GM23248 (cell line): ENCODE measurements at places on chromosomes 13 and 19.

GRCh38 chr19:7447648-7448047 is 41.2 kb downstream of the PEX11G start:
- no peak for DNase-seq

DNA sequence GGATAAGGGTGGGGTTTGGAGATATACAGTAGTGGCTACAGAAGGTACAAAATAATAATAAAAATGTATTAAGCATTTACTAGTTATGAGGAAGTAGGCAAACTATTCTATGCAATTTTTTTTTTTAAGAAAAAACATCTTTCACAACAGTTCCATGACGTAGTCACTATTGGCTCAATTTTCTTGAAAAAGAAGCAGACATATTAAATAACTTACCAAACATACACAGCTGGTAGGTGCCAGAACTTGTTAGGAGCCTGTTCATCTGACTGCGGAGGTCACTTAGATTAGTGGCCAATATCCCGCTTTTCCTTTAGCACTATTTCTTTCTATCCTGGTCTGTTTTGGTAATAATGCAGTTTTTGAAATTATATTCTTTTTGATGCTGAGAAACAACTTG is 593.5 kb downstream of the KCTD12 start:
- DNase-seq: peak; percentile 13

DNA sequence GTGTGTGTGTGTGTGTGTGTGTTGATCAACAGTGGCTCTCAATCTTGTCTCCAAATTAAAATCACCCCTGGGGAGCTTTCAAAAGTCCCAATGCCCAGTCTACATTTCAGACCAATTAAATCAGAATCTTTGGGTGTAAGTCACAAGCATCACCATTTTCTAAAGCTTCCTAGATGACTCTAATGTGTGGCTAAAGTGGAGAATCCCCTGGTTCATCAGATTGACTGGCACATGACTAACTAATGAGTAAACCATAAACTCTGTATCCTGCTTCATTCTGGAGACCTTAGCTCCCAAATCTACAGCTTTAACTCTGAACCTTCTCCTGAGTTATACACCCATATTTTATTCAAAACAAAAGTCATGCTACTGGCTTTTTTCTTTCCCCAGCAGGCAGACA is 131.3 kb downstream of the SUCLA2 start:
- no peak for DNase-seq

DNA sequence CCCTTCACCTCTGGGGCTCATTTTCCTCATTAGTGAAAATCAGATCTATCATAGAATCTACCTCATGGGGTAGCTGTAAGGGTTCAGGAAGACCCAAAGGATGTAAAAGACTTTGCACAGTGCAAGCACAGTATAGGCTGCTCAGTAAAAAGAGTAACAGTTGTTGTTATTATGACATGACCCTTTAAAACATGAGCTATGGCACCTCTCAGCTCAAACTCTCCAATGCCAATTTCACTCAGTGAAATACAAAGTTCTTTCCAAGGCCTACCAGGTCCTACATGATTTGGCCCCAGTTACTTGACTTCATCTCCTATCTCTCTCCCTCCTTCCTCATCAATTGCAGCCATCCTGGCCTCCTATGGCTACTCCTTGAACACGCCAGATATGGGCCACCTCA is 4.9 kb downstream of the SMG9 start:
- no peak for DNase-seq

- DNase-seq: peak; percentile 12
These were observed 18.1 kb downstream of the ARHGEF18 start for GRCh38 chr19:7366701-7367420.

DNA sequence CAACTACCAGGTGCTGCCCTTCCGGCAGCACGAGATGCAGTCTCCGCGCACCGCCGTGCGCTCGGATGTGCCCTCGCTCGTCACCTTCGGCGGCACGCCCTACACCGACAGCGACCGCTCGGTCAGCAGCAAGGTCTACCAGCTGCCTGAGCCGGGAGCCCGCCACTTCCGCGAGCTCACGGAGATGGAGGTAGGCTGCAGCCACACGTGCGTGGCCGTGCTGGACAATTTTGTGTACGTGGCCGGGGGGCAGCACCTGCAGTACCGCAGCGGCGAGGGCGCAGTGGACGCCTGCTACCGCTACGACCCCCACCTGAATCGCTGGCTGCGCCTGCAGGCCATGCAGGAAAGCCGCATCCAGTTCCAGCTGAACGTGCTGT is 15.2 kb upstream of the CRTC1 start:
- no peak for DNase-seq

GRCh38 chr13:103012646-103013045 is 53.6 kb downstream of the SLC10A2 start:
- DNase-seq: no peak

GRCh38 chr13:45630791-45631190 is 15.3 kb upstream of the ERICH6B start:
- DNase-seq: peak; percentile 47

DNA sequence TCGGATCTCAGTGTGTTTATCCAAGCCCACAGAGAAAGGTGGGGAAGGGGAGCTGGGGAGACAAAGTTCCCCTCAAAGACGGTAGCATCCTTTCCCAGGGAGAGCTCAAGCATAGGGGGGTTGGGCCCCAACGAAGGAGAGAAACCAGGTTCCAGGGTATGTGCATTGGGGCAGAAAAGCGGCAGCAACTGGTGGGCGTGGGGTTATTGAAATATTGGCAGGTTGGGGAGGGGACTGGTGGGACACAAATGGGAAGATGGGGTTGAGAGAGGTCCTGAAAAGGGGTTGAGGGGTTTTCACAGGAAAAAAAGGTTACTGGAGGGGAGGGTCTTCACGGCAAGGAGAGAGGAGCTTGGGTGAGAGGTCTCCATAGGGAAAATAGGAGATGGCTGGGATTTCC is 1.0 kb downstream of the ASF1B start:
- no peak for DNase-seq

DNA sequence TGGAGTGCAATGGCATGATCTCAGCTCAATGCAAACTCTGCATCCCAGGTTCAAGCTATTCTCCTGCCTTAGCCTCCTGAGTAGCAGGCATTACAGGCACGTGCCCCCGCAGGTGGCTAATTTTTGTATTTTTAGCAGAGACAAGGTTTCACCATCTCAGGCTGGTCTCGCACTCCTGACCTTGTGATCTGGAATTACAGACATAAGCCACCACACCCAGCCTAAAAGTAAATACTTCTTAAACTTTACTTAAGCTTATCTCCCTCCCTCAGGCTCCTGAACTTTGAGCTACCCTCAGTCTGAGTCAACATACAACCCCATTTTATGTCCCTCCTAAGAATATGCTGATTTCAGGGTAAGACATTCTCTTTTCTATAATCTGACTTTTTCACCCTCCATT is 66.1 kb downstream of the ZNF486 start:
- no peak for DNase-seq

DNA sequence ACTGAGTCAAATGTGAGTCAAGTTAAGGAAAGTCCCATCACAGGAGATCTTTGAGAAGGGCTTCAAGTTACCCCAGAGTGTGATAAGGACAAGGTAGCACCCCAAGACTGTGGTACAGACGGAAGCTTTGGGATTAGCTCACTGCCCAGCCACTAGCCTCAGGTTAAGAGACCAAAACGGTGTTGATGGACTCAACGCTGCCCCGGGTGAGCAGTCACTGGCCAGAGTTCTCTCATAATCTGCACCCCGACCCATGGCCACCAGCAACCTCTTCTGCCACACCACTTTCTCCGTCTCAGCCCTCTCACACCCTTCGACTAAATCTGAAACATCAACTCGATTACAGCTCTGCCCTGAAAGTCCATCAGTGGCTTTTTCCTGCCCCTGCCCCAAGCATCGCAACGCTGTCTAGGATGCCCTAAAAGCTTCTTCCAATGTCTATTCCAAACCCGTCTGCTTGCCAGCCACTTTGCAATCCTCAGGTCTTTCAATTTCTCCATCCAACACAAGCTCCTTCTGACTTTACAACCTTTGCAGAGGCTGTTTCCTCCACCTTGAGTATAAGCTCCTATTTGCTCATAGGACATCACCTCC is 5.6 kb downstream of the HNRNPL start:
- no peak for DNase-seq

- DNase-seq: peak; percentile 39
These were observed 871 bp upstream of the ZNF583 start for GRCh38 chr19:56403261-56403660.

DNA sequence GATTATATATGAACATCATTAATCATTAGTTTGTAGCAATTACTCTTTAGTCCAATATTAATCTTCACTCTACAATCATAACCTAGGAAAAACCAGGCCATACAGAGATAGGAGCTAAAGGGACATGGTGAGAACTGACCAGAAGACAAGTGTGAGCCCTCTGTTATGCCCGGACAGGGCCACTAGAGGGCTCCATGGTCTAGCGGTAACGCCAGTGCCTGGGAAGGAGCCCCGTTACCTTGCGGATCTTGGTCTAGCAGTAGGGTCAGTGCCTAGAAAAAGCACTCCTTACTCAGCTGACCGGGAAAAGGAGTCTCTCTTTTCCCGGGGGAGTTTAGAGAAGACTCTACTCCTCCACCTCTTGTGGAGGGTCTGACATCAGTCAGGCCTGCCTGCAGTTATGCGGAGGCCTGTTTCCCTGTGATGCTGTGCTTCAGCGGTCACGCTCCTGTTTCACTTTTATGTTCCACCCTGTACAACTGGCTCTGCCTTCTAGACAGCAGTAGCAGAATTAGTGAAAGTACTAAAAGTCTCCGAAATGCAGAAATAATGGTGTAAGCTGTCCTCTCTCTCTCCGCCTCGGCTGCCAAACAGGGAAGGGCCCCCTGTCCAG is 13.8 kb downstream of the OR7D4 start:
- DNase-seq: peak; percentile 75

- peak; percentile 81 for DNase-seq
These were observed 43.0 kb upstream of the HNRNPA1L2 start for GRCh38 chr13:52599037-52599847.

GRCh38 chr13:89554801-89555200 is 1792.7 kb upstream of the MIR17HG start:
- DNase-seq: no peak

DNA sequence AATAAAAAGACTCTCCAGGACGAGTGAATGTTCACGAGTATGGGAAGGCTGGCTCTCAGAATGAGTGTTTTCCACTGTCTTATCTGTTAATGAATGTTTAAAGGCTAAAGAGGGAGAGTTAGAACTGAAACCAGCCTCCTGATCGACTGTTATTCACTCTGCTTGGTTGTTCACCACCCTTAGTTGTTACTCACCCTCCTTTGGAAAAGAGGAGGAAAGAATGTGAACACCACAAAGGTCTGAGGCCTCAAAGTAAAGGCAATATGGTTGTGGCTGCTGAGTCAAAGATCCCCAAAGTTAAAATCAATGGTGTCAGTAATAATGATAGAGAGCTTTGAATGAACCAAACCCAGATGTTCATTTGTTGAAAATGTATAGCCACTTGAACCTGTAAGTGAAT is 1793.2 kb upstream of the PCDH20 start:
- no peak for DNase-seq

GRCh38 chr13:32320528-32320927 is 5.2 kb downstream of the BRCA2 start:
- DNase-seq: no peak

- peak; percentile 90 for DNase-seq
These were observed 94.0 kb upstream of the RFC3 start for GRCh38 chr13:33723772-33724435.

DNA sequence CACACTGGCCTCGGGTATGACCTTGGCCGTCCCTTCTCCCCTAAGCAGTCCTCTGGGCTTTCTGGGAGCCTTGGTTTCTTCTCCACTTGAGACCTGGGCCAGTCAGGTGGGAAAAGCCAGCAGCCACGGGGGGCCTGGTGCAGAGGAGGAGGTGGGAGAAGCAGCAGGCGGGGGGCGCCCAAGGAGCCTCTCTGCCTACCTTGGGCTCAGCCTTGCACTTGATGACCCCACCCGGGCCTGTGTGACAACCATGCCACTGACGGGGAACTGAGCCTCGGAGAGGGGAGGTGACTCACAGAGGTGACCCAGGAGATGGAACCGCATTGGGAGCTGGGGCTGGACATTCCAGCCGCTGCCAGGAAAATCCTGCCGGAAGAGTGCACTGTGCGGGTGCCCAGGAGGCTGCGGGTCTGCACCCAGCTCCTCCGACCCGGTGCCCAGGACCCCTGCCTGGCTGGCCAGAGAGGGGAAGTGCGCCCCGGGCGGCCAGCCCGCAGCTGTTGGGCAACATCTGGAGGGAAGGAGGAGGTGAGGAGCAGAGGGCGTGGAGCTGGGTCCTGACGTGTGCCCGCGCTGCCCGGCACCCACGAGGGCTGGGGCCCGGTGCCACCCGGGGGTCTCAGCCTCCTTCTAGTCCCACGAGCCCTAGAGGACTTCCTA is 23.4 kb upstream of the SLC7A10 start:
- peak; percentile 54 for DNase-seq

GRCh38 chr13:44703371-44703770 is 127.2 kb upstream of the TSC22D1 start:
- peak; percentile 76 for DNase-seq

GRCh38 chr19:55693336-55693974 is 18.4 kb downstream of the EPN1 start:
- DNase-seq: no peak

GRCh38 chr13:39129213-39129612 is 91.0 kb downstream of the NHLRC3 start:
- DNase-seq: no peak

DNA sequence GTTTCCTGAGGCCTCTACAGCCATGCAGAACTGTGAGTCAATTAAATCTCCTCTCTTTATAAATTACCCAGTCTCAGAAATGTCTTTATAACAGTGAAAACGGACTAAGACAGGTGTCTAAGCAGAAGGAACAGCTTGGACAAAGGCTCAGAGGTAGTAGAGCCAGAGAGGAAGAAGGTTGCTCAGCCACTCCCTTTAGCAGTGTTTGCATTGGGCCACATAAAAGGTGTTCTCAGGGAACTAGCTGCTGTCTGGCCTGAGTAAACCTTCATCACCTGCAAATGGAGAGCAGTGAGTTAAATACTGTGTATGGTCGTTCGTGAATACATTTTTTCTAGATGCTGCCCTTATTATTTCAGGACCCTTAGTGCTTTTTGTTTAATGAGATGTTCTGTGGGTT is 383.4 kb downstream of the EFNB2 start:
- DNase-seq: no peak

GRCh38 chr19:55113570-55114039 is 3.8 kb downstream of the PPP1R12C start:
- DNase-seq: peak; percentile 96

- no peak for DNase-seq
These were observed 32.7 kb downstream of the TMEM255B start for GRCh38 chr13:113791761-113792160.

DNA sequence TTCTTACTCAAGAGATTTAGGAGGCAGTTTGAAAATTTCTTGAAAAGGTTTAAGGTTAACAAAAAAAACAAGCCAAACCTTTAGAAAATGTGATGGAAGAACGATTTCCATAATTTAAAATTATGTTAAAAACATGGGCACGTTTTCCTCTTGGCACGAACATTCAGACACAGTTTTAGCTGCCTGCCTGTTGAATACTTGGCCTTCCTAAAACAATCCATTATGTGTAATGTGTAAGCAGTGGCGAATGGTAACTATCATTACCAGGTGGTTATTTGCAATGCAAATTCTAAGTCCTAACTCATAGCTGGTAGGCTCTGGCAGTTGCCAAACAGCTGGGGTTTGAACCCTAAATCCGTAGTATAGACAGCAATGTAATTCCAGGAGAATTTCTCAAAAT is 1425.7 kb upstream of the SLC10A2 start:
- DNase-seq: no peak

GRCh38 chr13:97436845-97437244 is 2.9 kb downstream of the RAP2A start:
- DNase-seq: no peak
